ENCODE measurements at places on chromosomes 5 and 9.

GRCh38 chr5:149936044-149936699 lies 8.4 kb downstream of the PDE6A start:
- no peak for DNase-seq

GRCh38 chr5:176540956-176541337 lies 3.7 kb upstream of the RNF44 start:
- no peak for DNase-seq

- DNase-seq, result no peak
These were observed 116.6 kb downstream of the TLE4 start for GRCh38 chr9:79688363-79688762.

GRCh38 chr5:90601468-90601867 lies 42.9 kb downstream of the ADGRV1 start:
- DNase-seq, result no peak

- no peak for DNase-seq
These were observed 3.5 kb downstream of the EEIG1 start for GRCh38 chr9:127977009-127977883.

DNA sequence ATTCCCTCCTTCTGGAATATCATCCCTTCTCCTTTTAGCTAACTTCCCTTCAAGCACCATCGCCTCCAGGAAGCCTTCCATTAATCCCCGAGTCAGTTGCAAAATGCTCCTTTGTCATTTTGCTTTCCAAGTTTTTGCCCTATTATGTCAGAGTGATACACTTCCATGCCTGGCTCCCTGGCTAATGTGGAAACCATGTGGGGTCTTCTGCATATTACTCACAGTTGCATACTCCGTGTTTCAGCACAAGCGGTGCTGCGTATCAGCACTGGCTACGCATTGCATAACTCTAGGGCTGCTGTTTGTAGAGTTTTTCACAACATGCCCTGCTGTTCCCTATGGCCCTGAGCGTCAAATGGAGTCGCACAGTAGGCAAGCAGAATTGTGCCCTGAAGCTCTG lies 1.9 kb downstream of the TEX53 start:
- no peak for DNase-seq

DNA sequence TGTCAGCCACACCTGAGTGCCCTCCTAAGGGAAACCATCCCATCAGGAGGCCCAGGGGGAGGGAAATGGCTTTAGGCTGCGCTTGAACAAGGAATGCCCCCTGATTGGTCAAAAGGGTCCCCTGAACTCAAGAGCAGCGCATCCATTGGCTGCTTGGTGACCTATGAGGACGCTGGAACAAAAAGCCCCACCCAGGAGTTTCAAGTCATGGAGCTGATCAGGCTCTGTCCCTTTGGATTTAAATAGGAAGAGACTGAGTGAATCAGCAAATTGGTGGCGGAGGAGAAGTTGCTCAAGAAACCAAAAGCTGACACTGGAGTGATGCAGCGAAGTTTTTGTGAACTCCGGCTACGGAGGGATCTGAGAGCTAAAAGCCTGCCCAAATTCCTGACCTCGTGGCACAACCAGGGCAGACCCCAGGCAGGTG lies 66.7 kb downstream of the SMIM23 start:
- no peak for DNase-seq

- DNase-seq, result no peak
These were observed 80.8 kb downstream of the ARRDC3 start for GRCh38 chr5:91302305-91302704.

DNA sequence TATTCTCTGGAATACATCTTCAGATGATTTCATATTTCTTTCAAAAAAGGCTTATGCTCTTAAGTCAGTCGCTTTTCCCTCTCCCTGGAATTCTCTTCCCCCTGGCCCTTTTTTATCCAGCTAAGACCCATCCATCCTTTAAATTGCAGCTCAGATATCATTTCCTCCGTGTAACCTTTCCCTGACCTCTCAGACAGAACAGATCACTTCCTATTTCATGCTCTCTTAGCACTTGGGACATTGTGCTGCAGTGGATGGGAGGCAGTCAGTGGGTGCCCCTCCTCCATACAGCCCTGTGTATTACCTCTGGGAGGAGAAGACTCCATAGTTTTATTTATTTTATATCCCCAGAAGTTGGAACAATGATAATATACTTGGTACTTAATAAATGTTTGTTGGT lies 423.4 kb downstream of the ISL1 start:
- no peak for DNase-seq

DNA sequence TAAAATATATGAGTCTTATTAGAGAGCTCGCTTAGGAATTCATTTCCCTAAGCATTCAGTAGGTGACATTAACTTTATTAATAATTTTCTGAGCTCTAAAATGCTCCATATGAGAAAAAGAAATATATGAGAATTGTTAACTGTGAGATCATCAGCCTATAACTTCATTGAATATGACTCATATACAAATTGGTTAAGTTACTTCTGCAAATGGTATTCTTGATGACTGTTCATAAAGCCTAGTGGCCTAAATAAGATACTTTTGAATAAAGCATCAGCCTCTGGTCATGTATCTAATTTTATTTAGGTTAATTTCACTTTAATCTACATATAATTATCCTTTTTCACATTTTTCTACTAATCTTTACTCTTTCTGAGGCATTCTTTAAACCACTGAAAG lies 710.2 kb upstream of the ACO1 start:
- no peak for DNase-seq

- no peak for DNase-seq
These were observed 772.7 kb downstream of the PRELID2 start for GRCh38 chr5:145062280-145063062.

DNA sequence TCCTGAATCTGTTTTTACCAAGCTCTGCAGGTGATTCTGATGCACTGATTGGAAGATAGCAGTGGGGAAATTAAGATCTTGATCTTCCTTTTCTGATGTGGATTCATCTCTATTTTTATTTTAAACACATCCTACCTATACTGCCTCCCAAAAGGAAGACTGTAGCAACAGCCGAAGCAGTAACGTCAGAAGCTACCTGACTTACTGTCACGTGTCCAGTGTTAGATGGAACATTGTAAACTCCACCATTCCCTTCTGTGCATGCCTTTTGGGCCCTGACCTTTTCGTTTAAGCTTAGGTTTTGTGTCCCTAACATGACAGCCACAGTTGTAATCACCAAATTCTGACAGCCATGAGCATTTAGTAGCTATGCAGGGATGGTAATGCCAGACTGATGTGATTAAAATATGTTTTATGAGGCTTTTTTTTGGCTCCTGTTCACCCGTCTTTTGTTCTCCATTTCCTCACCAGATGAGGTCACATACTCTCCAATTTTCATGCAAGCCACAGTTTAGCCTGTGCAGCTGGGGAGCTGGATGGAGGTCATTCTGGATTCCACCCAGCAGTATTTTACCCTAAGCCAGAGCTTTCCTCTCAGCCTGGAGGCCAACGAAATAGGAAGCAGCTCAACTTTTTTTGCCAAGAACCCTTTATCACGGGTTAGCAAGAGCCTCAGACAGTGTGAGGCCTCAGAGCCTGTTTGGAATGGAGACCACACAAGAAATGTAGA lies 15.6 kb upstream of the FOXD1 start:
- DNase-seq, result no peak

DNA sequence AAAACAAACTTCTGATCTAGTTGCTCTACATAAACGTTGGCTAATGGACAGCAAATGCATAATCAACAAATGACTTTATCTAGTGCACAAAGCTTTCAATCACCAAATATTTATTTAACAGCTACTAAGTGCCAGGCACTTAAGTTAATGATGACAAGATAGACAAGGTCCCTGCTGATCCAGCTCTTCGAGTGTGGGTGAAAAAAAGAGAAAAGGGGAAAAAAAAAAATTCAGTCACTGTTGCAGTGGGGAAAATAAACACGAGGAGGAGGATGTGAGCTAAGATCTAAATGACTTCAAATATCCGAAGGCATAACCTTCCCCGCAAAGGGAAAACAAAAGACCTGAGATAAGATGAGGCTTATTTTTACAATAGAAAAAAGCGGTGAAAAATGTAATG lies 9.6 kb downstream of the PSIP1 start:
- no peak for DNase-seq

All from NCI-H526 treated with DMSO at 0.1 percent for 48 hours (cell line).